ENCODE measurements at places on chromosomes 3 and 15. TPM values are rescaled to one million over a fixed set of nuclear protein-coding genes. Genes with fewer than 3 reads are reported as not detected.

- H3K27me3 ChIP-seq, result no peaks in the 10 kb centered on the region
- DNase-seq, result no peak
- peaks cover 26% of the 10 kb centered on the region for H3K4me1 ChIP-seq
- H3K4me3 ChIP-seq, result no peak overlapping the region
Observed at GRCh38 chr3:156135921-156136638, 15.7 kb downstream of the KCNAB1 start.

DNA sequence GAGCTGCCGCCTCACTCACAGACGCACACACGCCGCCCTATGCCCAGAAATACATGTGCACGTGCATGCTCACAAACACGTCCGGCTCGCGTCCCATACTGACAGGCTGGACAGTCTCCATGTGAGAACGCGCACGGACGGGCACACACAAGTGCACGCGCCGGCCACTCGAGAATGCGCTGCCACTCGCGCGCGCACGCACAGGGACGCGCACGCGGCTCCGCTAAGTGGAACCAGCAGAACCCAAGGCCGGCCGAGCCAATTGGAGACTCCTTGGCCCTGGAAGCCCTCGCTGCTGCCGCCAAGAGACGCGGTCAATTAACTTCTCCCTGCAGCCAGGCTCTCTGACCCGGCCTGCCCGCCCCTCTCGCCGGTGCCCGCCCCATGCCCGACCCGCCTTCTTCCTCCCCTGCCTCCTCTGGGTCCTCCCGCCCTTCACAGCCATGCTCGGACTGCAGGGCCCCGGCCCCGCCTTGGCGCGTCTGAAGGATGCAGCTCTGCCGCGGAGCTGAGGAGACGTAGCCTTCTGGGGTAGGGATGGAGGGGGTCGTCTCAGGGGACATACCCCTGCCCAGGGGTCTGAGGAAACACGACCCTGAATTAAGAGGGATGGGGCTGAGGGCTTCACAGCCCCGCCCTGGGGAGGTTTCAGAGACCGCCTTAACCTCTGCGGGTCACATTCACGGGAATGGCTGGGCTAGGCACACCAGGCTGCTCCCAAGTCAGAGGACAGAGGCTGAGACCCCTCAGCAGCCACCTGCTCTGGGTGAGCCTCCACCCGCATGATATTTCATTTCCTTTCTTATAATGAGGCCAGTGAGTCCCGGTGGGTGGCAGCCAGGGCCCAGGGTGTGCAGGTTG, 15.0 kb downstream of the PTH1R start:
- peaks cover 2% of the 10 kb centered on the region for H3K27me3 ChIP-seq
- H3K27ac ChIP-seq, result no peak overlapping the region
- H3K4me1 ChIP-seq, result peaks cover 25% of the 10 kb centered on the region
- no peaks in the 10 kb centered on the region for H3K36me3 ChIP-seq
- H3K4me3 ChIP-seq, result peak overlapping the region; percentile 72

DNA sequence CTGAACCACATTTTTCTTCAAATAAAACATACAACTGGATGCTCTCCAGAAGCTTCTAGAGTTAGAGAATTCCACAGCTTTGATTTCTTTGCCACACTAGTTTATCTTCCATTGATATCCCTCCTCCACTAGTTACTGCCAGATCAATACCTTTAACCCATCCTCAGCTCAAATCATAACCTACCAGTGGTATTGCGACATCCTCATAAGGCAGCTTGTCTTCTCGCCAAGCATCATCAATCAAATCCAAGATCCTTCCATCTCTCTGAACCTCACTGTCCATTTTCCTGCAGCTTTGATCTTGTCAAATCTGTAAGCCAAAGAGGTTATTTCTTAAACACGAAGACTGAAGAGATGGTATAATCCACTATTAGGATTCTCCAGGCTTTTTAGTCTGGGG, 3.2 kb downstream of the ANAPC13 start:
- H3K27ac ChIP-seq, result peak overlapping the region; percentile 68
- H3K27me3 ChIP-seq, result no peaks in the 10 kb centered on the region
- DNase-seq, result no peak

DNA sequence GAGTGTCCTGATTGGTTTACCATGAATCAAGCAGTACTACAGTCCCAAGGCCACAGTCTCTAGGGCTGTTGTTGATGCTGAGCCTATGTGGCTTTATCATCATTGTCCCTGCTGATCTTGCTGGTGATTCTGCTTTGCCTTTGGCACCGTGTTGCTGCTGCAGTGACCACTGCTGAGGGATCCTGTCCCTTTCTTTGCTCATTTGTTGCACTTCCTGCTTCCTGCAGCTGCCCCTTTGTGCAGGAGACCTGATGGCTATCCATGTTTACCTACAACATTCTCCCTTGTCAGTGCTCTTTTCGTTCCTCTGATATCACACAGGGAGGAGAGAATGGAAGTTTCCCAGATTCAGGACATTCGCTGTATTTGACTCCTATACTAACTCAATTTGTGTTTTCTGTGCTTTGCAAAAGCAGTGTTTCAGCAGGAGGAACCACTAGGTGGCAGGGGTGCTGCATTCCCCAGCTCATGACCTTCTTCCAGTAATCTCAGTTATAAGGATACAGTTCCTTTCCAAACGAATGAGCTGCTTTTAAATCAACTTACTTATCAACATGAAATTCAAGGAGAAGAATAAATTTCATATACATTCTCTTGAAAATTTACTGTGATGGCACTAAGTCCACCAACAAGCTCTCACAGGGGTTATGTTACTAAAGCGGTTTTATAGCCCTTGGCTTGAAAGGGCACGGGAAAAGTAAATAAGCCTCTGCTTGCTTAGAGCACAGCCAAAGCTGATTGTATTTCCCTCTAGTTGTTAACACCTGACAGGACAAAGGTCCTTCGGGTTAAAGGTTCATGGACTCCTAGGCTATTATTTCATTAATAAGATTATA, 9.7 kb upstream of the THUMPD3 start:
- DNase-seq, result no peak
- H3K4me1 ChIP-seq, result peaks cover 18% of the 10 kb centered on the region
- H3K4me3 ChIP-seq, result no peak overlapping the region
- H3K27ac ChIP-seq, result peak overlapping the region; percentile 52
- no peaks in the 10 kb centered on the region for H3K27me3 ChIP-seq
- no peaks in the 10 kb centered on the region for H3K36me3 ChIP-seq

GRCh38 chr3:5219216-5219615, 31.7 kb downstream of the EDEM1 start:
- no peak overlapping the region for H3K4me3 ChIP-seq
- H3K27me3 ChIP-seq, result no peaks in the 10 kb centered on the region
- peaks cover 12% of the 10 kb centered on the region for H3K4me1 ChIP-seq
- no peak for DNase-seq
- no peak overlapping the region for H3K27ac ChIP-seq
- H3K36me3 ChIP-seq, result peaks cover 24% of the 10 kb centered on the region

DNA sequence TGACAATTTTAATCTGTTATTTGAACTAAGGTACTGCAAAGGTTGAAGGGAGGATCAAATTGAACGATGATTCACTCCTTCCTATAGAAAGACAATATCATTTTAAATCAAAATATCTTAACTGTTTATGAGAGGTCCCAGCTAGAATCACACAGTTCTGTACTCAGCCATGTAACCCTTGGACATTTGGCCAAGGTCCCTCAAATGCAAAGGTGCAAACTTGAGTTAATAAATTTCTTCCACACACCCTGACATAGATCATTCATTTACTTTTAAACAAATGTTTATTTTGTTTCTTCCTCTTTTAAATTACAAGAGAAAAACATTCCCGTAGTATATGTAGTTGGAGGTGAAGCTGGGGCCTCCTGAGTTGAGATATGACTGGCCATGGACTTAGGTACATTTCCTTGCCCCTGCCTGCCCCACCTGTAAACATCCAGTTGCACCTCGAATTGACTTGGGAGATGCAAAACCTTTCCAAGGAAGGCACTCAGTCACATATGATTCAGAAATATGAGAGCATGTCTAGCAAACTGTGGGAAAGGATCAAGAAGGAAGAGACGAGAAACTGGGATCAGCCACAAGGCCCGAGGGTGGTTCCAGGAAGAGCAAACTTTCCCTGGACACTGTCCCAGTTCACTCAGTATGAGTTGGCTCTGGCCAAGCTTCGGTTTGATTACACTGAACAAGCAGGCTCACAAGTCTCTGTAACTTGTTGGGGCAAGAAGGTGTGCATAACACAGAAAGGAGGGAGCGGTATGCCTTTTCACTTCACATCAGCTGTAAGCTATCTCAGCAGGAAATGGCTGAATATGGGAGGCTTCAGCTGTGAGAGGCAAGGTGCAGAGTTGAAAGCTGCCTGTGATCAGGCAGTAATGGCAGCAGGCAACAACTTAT, 6.7 kb downstream of the TNFSF10 start:
- H3K4me3 ChIP-seq, result no peak overlapping the region
- H3K27ac ChIP-seq, result peak overlapping the region; percentile 83
- no peaks in the 10 kb centered on the region for H3K36me3 ChIP-seq
- no peak for DNase-seq
- H3K27me3 ChIP-seq, result peaks cover 7% of the 10 kb centered on the region

DNA sequence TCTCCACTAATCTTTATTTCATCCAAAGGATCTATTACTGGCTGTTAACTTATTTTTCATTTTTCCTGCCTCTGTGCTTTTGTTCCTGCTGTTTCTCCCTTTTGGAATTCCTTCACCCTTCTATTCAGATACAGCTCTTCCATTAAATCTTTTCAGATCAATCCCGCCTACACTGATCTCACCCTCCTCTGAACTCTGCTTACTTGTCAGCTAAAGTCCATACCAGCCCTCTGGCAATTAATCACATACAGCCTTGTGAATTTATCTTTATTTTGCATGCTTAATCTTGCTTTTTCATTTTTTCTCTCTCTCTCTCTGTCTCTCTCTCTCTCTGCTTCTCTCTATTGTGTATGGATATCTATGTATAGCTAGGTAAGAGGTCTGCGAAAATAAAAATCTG, 100.8 kb upstream of the UMPS start:
- H3K4me1 ChIP-seq, result no peaks in the 10 kb centered on the region
- DNase-seq, result no peak
- no peaks in the 10 kb centered on the region for H3K27me3 ChIP-seq
- H3K36me3 ChIP-seq, result peaks cover 8% of the 10 kb centered on the region
- H3K4me3 ChIP-seq, result no peak overlapping the region
- H3K27ac ChIP-seq, result no peak overlapping the region

GRCh38 chr15:63942486-63943365, 103.6 kb downstream of the DAPK2 start:
- no peak overlapping the region for H3K27ac ChIP-seq
- DNase-seq, result no peak
- H3K36me3 ChIP-seq, result no peaks in the 10 kb centered on the region
- peaks cover 31% of the 10 kb centered on the region for H3K4me1 ChIP-seq

GRCh38 chr3:4804161-4805058, 174.8 kb upstream of the BHLHE40 start:
- no peak overlapping the region for H3K4me3 ChIP-seq
- H3K36me3 ChIP-seq, result peaks cover 27% of the 10 kb centered on the region
- H3K27ac ChIP-seq, result no peak overlapping the region
- peaks cover 15% of the 10 kb centered on the region for H3K4me1 ChIP-seq
- H3K27me3 ChIP-seq, result no peaks in the 10 kb centered on the region

GRCh38 chr15:50876260-50876988, 32.1 kb upstream of the AP4E1 start:
- peaks cover 29% of the 10 kb centered on the region for H3K4me1 ChIP-seq
- peak overlapping the region; percentile 66 for H3K4me3 ChIP-seq
- H3K27me3 ChIP-seq, result peaks cover 9% of the 10 kb centered on the region
- no peak for DNase-seq
- H3K27ac ChIP-seq, result peak overlapping the region; percentile 86

GRCh38 chr3:110414855-110415254, 656.8 kb upstream of the NECTIN3 start:
- no peak overlapping the region for H3K4me3 ChIP-seq
- no peaks in the 10 kb centered on the region for H3K27me3 ChIP-seq
- H3K27ac ChIP-seq, result peak overlapping the region; percentile 83
- H3K4me1 ChIP-seq, result peaks cover 39% of the 10 kb centered on the region
- no peak for DNase-seq

- H3K36me3 ChIP-seq, result no peaks in the 10 kb centered on the region
- H3K27ac ChIP-seq, result peak overlapping the region; percentile 100
- DNase-seq, result no peak
Observed at GRCh38 chr3:172749230-172749965, 1.1 kb upstream of the ECT2 start.

DNA sequence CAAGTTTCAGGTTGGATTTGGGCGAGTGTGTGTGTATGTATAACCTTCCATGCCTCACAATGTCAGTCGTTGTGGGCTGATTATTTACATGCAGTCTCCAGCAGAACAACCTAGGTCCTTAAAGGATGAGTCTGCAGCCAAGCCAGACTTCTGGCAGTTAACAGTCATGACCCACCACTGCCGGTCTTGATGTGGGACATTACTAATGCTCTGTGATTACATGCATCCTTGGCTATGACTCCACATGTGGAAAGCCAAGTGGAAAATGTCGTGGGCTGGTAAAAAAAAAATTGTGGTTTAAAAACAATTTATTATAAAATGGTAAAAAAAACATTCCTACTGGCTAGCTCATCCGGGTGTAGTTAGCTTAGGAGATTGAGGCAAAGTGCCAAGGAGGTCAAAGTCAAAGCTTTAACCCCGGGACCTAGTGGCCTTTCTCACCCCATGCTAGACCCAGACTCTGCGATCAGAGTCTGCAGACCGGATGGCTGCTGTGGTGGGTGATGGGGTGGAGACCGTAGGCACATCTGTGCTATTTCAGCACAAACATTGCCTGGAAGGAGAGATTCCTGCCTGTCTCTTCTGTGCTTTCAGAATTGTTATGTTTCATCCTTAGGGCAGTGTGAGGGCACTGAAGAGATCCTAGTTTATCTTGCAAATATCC, 6.8 kb downstream of the RARRES1 start:
- no peak overlapping the region for H3K4me3 ChIP-seq
- peaks cover 39% of the 10 kb centered on the region for H3K4me1 ChIP-seq
- peak overlapping the region; percentile 69 for H3K27ac ChIP-seq

DNA sequence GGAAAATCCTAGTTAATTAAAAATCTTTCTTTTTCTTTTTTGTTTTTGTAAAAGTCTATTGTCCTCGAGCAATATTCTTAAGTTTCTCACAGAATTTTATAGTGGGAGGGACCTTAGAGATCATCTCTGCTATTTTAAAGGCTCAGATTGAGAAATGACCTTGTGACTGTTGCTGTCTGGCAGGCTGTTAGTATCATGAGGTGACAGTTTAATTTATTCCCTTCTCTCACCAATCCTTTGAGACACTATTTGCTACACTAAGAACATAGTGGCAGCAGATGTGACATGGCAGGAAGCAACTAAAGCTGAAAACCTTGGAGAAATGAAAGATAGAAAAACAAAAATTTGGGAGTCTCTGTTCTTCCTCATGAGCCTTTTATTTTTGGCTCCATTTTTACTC, 24.9 kb downstream of the APPL1 start:
- no peak for DNase-seq
- H3K4me3 ChIP-seq, result no peak overlapping the region
- peaks cover 23% of the 10 kb centered on the region for H3K36me3 ChIP-seq
- peaks cover 11% of the 10 kb centered on the region for H3K4me1 ChIP-seq
- no peaks in the 10 kb centered on the region for H3K27me3 ChIP-seq

GRCh38 chr3:127951276-127951675, 36.2 kb downstream of the KBTBD12 start:
- no peak for DNase-seq
- no peak overlapping the region for H3K27ac ChIP-seq
- no peaks in the 10 kb centered on the region for H3K36me3 ChIP-seq
- H3K27me3 ChIP-seq, result no peaks in the 10 kb centered on the region
- peaks cover 28% of the 10 kb centered on the region for H3K4me1 ChIP-seq

Gene SNX22
- 0.27 TPM for total RNA-seq

Gene FOXB1
- total RNA-seq, result not detected

Gene CSK
- 39.9 TPM for total RNA-seq

Gene SLC12A1
- not detected for total RNA-seq

Gene ARNT2
- total RNA-seq, result 30.7 TPM

Gene DUOXA2
- total RNA-seq, result not detected

Gene CKMT1A
- total RNA-seq, result not detected

Measured in chondrocyte (in vitro differentiated cells).